Glomerular endothelial cell (primary cell): ENCODE measurements at places on chromosomes 11 and 22. TPM values are rescaled to one million over a fixed set of nuclear protein-coding genes. Genes with fewer than 3 reads are reported as not detected.

The CYTH4 gene
- 0.24 and 0.47 TPM in 2 replicates for total RNA-seq

The GGTLC3 gene
- total RNA-seq = not detected in 2 replicates

The FJX1 gene
- 64.6 and 73.2 TPM in 2 replicates for total RNA-seq

The C11orf91 gene
- total RNA-seq = 2.0 TPM in 1 of 2 replicates, not detected in the other

The CSRP3 gene
- not detected in 2 replicates for total RNA-seq

The LZTR1 gene
- total RNA-seq = 43.9 and 59.2 TPM in 2 replicates

The SAA1 gene
- not detected in 2 replicates for total RNA-seq

The OR5B21 gene
- total RNA-seq = not detected in 2 replicates

The NOX4 gene
- 37.7 and 65.5 TPM in 2 replicates for total RNA-seq

The TSGA10IP gene
- not detected in 2 replicates for total RNA-seq

The RAC2 gene
- 126 and 218 TPM in 2 replicates for total RNA-seq

The SOX10 gene
- total RNA-seq = not detected in 2 replicates

The KCNC1 gene
- not detected in 2 replicates for total RNA-seq

The TRABD gene
- 39.9 and 45.0 TPM in 2 replicates for total RNA-seq

The BEST1 gene
- not detected in 2 replicates for total RNA-seq

The OR51B4 gene
- total RNA-seq = not detected in 2 replicates

The ME3 gene
- 35.1 and 37.1 TPM in 2 replicates for total RNA-seq

The SLC5A1 gene
- not detected in 2 replicates for total RNA-seq

The TEX54 gene
- not detected in 2 replicates for total RNA-seq

The CTSW gene
- 0.35 TPM in 1 of 2 replicates, not detected in the other for total RNA-seq

The CASP5 gene
- not detected in 2 replicates for total RNA-seq

The OR2AG2 gene
- 0.15 and 0.18 TPM in 2 replicates for total RNA-seq

The CST6 gene
- 0.29 and 0.82 TPM in 2 replicates for total RNA-seq

The TMPRSS4 gene
- total RNA-seq = not detected in 2 replicates

The SERHL2 gene
- total RNA-seq = 1.4 and 3.4 TPM in 2 replicates

The NLRP14 gene
- 0.10 TPM in 1 of 2 replicates, not detected in the other for total RNA-seq

The LMO1 gene
- 0.76 TPM in 1 of 2 replicates, not detected in the other for total RNA-seq

The SEC14L6 gene
- 0.05 and 0.12 TPM in 2 replicates for total RNA-seq

The MOV10L1 gene
- 2.1 and 11.7 TPM in 2 replicates for total RNA-seq

The PVALB gene
- 0.58 TPM in 1 of 2 replicates, not detected in the other for total RNA-seq

The TBC1D10A gene
- total RNA-seq = 17.9 and 18.2 TPM in 2 replicates

The IGSF22 gene
- total RNA-seq = 0.06 TPM in 1 of 2 replicates, not detected in the other

The F2 gene
- 0.19 TPM in 1 of 2 replicates, not detected in the other for total RNA-seq

The GLB1L3 gene
- not detected in 2 replicates for total RNA-seq

The FXYD6 gene
- 16.4 and 20.0 TPM in 2 replicates for total RNA-seq

The KREMEN1 gene
- 0.68 and 2.3 TPM in 2 replicates for total RNA-seq

The NCF4 gene
- 0.41 TPM in 1 of 2 replicates, not detected in the other for total RNA-seq

The KCNE3 gene
- 1.0 and 1.4 TPM in 2 replicates for total RNA-seq

The SLC22A6 gene
- total RNA-seq = not detected in 2 replicates

The KDM4E gene
- not detected in 2 replicates for total RNA-seq

The SLC17A6 gene
- total RNA-seq = not detected in 2 replicates

The NNMT gene
- 240 and 279 TPM in 2 replicates for total RNA-seq

The AAMDC gene
- 36.1 and 53.2 TPM in 2 replicates for total RNA-seq

The HTR3A gene
- not detected in 2 replicates for total RNA-seq

The MYRF gene
- 6.0 and 10.7 TPM in 2 replicates for total RNA-seq

The THRSP gene
- total RNA-seq = not detected in 2 replicates

The HEPACAM gene
- total RNA-seq = not detected in 2 replicates

The KCNK4 gene
- total RNA-seq = not detected in 2 replicates

The B3GAT3 gene
- 38.3 and 42.5 TPM in 2 replicates for total RNA-seq

The RBFOX2 gene
- total RNA-seq = 108 and 121 TPM in 2 replicates

The GLYATL2 gene
- total RNA-seq = not detected in 2 replicates

The ENTHD1 gene
- not detected in 2 replicates for total RNA-seq

The WDR74 gene
- total RNA-seq = 32.3 and 37.5 TPM in 2 replicates

The PRSS23 gene
- total RNA-seq = 282 and 749 TPM in 2 replicates
